ENCODE measurements at places on chromosomes 2 and 18. TPM values are rescaled to one million over a fixed set of nuclear protein-coding genes. Genes with fewer than 3 reads are reported as not detected.

- no peaks in the 10 kb centered on the region for H3K36me3 ChIP-seq
- H3K4me3 ChIP-seq: no peak overlapping the region
- no peaks in the 10 kb centered on the region for H3K27me3 ChIP-seq
- peak overlapping the region; percentile 97 for H3K27ac ChIP-seq
- DNase-seq: no peak
- H3K4me1 ChIP-seq: peaks cover 55% of the 10 kb centered on the region
Measured at GRCh38 chr2:42925742-42926433, 133.5 kb upstream of the HAAO start.

- H3K27me3 ChIP-seq: no peaks in the 10 kb centered on the region
- H3K27ac ChIP-seq: peak overlapping the region; percentile 67
- DNase-seq: no peak
Measured at GRCh38 chr2:9639000-9639602, 8.3 kb upstream of the YWHAQ start.

- H3K4me3 ChIP-seq: no peak overlapping the region
- peak overlapping the region; percentile 53 for H3K27ac ChIP-seq
- H3K36me3 ChIP-seq: peaks cover 19% of the 10 kb centered on the region
- H3K4me1 ChIP-seq: peaks cover 52% of the 10 kb centered on the region
- no peak for DNase-seq
Measured at GRCh38 chr2:47035615-47036488, 119.3 kb downstream of the STPG4 start.

- no peak for DNase-seq
- peaks cover 12% of the 10 kb centered on the region for H3K4me1 ChIP-seq
Measured at GRCh38 chr18:48866856-48867255, 83.9 kb downstream of the SMAD7 start.

GRCh38 chr18:46475390-46475752, 181.6 kb downstream of the LOXHD1 start:
- no peaks in the 10 kb centered on the region for H3K36me3 ChIP-seq
- H3K4me3 ChIP-seq: no peak overlapping the region
- no peaks in the 10 kb centered on the region for H3K4me1 ChIP-seq
- H3K27ac ChIP-seq: no peak overlapping the region

GRCh38 chr2:73705091-73705490, 32.1 kb downstream of the TPRKB start:
- no peaks in the 10 kb centered on the region for H3K4me1 ChIP-seq
- H3K27ac ChIP-seq: no peak overlapping the region
- H3K4me3 ChIP-seq: no peak overlapping the region
- H3K27me3 ChIP-seq: peaks cover 24% of the 10 kb centered on the region
- H3K36me3 ChIP-seq: no peaks in the 10 kb centered on the region
- DNase-seq: no peak

- H3K27ac ChIP-seq: no peak overlapping the region
- no peak for DNase-seq
- H3K36me3 ChIP-seq: no peaks in the 10 kb centered on the region
- H3K4me1 ChIP-seq: no peaks in the 10 kb centered on the region
- no peaks in the 10 kb centered on the region for H3K27me3 ChIP-seq
- H3K4me3 ChIP-seq: no peak overlapping the region
Measured at GRCh38 chr2:170456914-170457313, 258.2 kb upstream of the SP5 start.

DNA sequence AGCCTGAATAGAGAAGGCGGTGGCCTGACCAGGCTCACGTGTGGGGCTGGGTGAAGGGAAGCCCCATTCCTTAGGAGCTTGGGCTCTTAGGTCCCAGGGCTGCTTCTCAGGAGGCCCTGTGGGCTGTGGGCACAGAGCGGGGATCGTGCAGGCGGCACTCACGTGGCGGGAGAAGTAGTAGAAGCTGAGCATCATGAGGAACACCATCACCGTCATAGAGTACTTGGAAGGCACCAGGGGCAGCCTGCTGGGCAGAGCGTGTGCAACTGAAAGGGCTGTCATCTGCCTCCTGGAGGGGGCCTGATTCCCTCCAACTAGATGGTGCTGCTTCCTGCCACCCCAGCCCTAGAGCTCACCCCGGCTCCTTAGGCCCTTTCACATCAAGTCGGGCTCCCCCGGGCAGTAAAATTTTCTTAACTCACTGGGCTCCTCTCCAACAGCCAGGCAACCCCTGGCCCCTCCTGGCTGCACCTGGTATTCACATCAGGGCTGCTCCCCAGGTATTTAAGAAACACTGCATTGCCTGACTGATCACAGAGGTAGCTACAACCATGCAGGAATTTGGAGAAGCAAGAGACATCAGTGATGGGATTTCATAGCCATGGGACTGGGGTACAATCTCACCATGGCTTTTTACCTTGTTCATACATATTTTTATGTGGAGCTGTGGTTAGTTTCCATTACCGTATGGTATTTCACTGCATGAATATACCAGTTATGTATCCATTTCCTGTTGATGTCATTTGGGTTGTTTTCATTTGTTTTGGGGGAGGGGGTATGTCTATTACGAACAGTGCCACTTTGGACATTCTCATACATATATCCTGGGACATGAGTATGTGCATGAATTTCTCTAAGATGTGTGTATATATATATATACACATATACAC, 32.9 kb downstream of the CENPO start:
- no peaks in the 10 kb centered on the region for H3K27me3 ChIP-seq
- no peak overlapping the region for H3K27ac ChIP-seq
- peaks cover 30% of the 10 kb centered on the region for H3K36me3 ChIP-seq

DNA sequence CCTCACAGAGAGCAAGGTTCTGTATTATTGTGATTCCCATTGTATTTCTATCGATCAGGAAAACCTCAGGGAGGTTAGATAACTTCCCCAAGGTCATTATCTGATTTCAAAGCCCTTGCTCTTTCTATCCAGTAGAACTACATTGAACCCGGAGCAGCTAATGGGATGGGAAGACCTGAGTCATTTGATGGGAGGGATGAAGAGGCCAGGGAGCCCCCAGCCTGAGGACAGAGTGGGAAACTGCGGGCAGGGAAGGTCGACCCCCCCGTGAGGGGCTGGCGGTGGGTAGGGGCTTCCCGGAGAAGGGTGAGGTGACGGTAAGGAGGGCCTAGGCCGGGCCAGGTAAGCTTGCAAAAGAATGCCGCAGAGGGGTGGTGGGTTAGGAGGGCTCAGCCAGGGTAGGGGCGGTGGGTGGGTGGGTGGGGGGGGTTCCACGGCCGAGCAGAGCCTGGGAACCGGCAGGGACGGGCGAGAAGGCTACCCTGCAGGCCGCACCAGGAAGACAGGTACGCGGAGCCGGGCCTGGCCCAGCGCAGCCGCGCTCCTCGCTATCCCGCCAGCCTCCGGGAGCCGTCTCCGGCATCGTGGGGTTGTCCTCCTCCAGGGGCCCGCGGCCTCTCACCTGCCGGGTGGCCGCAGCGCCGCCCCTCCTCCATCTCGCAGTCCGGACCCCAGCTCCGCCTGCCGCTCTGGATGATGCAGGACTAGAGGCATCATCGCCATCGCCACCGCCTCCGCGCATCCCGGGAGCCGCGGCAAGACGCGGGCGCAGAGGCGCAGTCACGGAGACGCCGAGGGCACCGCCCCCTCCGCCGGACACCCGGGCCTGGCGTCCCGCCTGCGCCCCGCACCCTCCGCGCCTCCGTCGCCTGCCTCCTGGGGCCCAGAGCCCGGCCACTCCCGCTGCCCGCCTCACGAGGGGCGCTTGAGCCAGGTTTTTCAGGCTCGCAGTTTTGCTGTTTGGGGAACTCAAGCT, at the start of gene GPR75:
TSS of gene GPR75 (minus strand) at position 762 of the 976 bp plus-strand sequence. CDS start 5,211 bp downstream, outside the sequence.
- peak; percentile 17 for DNase-seq
- no peaks in the 10 kb centered on the region for H3K27me3 ChIP-seq
- H3K4me3 ChIP-seq: peak within 1 kb of the TSS; percentile 8

- H3K27ac ChIP-seq: no peak overlapping the region
- H3K27me3 ChIP-seq: no peaks in the 10 kb centered on the region
- H3K4me1 ChIP-seq: no peaks in the 10 kb centered on the region
- no peaks in the 10 kb centered on the region for H3K36me3 ChIP-seq
- DNase-seq: no peak
- no peak overlapping the region for H3K4me3 ChIP-seq
Measured at GRCh38 chr2:54224997-54225396, 31.0 kb downstream of the TSPYL6 start.

GRCh38 chr18:5627776-5628511, 84.1 kb upstream of the EPB41L3 start:
- H3K27me3 ChIP-seq: peaks cover 16% of the 10 kb centered on the region
- DNase-seq: no peak
- no peaks in the 10 kb centered on the region for H3K36me3 ChIP-seq
- peak overlapping the region; percentile 60 for H3K4me3 ChIP-seq

DNA sequence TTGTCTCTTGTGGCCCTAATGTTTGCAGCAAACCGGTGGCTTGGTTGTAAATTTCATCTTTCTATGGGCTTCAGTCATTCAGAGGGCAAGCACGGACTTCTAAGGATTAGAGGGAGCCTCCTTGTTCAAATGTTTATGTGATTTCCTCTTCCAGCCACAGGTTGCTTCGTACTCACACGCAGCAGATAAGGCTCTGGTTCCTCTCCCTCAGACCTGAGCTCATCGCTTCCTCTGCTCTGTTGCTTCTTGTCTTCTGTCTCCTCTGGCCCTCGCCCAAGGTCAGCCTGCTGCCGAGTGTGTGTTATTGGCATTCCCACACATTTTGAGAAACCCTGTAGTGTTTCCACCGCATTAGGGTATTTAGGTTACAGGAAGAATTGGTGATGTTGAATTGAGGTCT, 44.0 kb downstream of the MYL12B start:
- no peaks in the 10 kb centered on the region for H3K36me3 ChIP-seq
- H3K4me3 ChIP-seq: no peak overlapping the region
- peak overlapping the region; percentile 45 for H3K27ac ChIP-seq
- H3K4me1 ChIP-seq: peaks cover 6% of the 10 kb centered on the region
- DNase-seq: peak; percentile 88

GRCh38 chr2:100104718-100105677, 37.4 kb downstream of the AFF3 start:
- H3K27ac ChIP-seq: peak overlapping the region; percentile 73
- no peaks in the 10 kb centered on the region for H3K27me3 ChIP-seq
- peak; percentile 11 for DNase-seq
- peak overlapping the region; percentile 46 for H3K4me3 ChIP-seq
- H3K4me1 ChIP-seq: peaks cover 14% of the 10 kb centered on the region

DNA sequence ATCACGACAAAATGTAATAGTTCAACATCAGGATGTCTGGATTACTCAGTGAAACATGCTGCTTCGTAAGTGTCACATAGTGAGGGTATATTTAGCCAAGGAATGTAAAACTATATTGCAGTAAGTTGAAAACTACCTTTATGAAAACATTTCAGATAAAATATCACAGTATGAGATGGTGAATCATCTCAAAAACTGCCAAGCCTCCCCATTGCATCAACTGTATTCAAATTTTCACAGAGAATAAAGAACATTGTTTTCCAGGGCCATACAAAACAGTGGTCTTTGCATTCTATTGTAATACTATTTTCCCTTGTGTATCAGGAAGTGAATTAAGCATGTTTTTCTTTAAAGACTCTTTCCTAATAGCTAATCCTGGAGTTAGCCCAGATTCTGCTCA, 47.6 kb upstream of the MSTN start:
- H3K4me1 ChIP-seq: 0 out of 2 replicates have a peak, but pooled peaks cover 2% of the 10 kb centered on the region
- no peaks in the 10 kb centered on the region for H3K36me3 ChIP-seq
- no peak overlapping the region for H3K27ac ChIP-seq
- no peaks in the 10 kb centered on the region for H3K27me3 ChIP-seq

GRCh38 chr18:50578651-50579050, 18.8 kb downstream of the MAPK4 start:
- no peak overlapping the region for H3K4me3 ChIP-seq
- H3K27me3 ChIP-seq: no peaks in the 10 kb centered on the region
- no peak for DNase-seq
- H3K4me1 ChIP-seq: no peaks in the 10 kb centered on the region
- no peak overlapping the region for H3K27ac ChIP-seq

DNA sequence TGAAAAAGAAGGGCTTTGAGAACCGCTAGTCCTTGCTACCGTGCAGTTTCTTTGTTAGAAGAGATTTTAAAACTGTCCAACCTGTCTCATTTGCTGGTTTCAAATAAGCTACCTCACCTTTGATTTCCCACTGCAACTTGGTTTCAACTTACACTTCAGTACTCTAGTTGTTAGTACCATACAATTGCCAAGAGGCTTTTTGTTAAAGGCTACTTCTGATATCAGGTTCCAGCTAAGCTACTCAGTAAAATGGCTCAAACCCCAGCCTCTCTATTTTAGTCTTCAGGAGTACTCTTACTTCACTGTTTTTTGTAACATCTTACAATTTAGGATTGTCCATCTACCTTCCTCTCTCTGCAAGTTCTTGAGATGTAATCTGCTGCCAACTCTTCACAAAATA, 91.6 kb downstream of the INO80D start:
- no peaks in the 10 kb centered on the region for H3K27me3 ChIP-seq
- H3K27ac ChIP-seq: no peak overlapping the region
- H3K36me3 ChIP-seq: 0 out of 2 replicates have a peak, but pooled peaks cover 1% of the 10 kb centered on the region
- no peaks in the 10 kb centered on the region for H3K4me1 ChIP-seq
- no peak overlapping the region for H3K4me3 ChIP-seq
- no peak for DNase-seq

DNA sequence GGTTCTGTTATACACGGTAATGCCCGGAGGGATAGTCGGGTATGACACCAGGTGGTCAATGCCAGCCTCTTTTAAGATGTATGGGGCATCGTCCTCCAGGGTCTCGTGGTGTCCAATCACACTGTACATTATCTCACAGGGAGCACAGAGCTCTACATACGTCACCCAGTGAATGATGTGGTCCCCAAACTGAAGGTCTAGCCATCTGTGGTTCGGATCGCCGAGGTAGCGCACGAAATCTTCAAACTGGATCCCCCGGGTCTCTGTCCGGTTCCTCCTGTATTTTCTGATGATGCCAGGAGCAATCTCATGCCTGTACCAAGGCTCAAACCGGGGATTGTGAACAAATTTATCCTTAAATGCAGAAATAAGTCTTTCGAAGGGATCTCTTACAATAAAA, 24.1 kb downstream of the CHST10 start:
- no peak for DNase-seq
- no peak overlapping the region for H3K4me3 ChIP-seq
- peaks cover 2% of the 10 kb centered on the region for H3K27me3 ChIP-seq
- H3K27ac ChIP-seq: no peak overlapping the region
- peaks cover 10% of the 10 kb centered on the region for H3K36me3 ChIP-seq
- peaks cover 2% of the 10 kb centered on the region for H3K4me1 ChIP-seq

ACMSD gene
- not detected for polyA plus RNA-seq

ARHGAP15 gene
- not detected for polyA plus RNA-seq

DNAH6 gene
- polyA plus RNA-seq: 0.09 TPM

SCN3A gene
- polyA plus RNA-seq: 0.26 TPM

GPR35 gene
- polyA plus RNA-seq: 0.42 TPM

EHD3 gene
- polyA plus RNA-seq: 29.1 TPM

SERPINB10 gene
- polyA plus RNA-seq: not detected

GRHL1 gene
- polyA plus RNA-seq: 0.26 TPM

CENPO gene
- polyA plus RNA-seq: 20.1 TPM

All from IMR-90 (cell line).